ENCODE measurements at places on chromosomes 5 and 9. TPM values are rescaled to one million over a fixed set of nuclear protein-coding genes. Genes with fewer than 3 reads are reported as not detected.

DNA sequence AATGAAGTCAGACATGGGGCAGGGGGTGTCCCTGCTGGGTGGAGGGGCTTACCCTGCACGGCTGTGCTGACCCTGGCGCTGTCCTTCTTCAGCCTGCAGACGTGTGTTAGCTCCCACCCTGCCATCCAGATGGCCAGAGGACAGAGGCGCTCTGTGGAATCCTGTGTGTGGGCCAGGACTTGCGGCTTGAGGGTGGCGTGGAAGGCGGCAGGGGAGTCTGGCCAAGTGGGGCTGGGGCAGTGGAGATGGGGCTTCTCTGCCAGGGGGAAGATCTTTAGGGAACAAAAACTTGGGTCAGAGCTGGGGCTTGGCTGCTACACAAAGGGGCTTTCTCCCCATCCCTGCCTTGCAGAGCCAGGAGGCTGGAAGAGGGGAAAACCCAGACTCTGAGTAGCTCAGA lies 46.5 kb upstream of the SYNPO start:
- no peak for DNase-seq

DNA sequence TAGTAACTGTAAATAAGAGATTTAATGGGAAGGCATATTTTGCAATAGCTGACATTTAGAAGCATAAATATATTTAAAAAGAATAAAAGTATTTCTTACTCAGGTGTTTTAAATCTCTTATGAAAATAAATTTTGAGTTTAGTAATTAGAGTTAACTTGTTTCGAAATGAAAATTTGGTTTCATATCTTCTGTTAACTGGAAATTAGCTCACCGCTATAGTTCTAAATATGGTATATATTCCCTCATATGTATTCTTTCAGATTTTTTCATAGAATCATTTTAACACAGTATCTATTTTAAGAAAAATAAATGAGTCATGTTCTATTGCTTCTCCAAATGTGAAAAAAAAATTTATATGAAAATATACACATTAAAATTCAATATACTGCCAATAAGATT lies 434.1 kb downstream of the DTWD2 start:
- DNase-seq: no peak

- no peak for DNase-seq
Observed at GRCh38 chr9:82829818-82830217, 233.1 kb downstream of the RASEF start.

Gene ENDOG
- 27.8 TPM for total RNA-seq

- peak; percentile 9 for DNase-seq
Observed at GRCh38 chr5:149552553-149553160, 1.4 kb upstream of the CSNK1A1 start.
